ENCODE measurements at places on chromosomes 11 and 22.
A peak's percentile ranks its signal among the peaks of the same experiment; 100 is the strongest.

DNA sequence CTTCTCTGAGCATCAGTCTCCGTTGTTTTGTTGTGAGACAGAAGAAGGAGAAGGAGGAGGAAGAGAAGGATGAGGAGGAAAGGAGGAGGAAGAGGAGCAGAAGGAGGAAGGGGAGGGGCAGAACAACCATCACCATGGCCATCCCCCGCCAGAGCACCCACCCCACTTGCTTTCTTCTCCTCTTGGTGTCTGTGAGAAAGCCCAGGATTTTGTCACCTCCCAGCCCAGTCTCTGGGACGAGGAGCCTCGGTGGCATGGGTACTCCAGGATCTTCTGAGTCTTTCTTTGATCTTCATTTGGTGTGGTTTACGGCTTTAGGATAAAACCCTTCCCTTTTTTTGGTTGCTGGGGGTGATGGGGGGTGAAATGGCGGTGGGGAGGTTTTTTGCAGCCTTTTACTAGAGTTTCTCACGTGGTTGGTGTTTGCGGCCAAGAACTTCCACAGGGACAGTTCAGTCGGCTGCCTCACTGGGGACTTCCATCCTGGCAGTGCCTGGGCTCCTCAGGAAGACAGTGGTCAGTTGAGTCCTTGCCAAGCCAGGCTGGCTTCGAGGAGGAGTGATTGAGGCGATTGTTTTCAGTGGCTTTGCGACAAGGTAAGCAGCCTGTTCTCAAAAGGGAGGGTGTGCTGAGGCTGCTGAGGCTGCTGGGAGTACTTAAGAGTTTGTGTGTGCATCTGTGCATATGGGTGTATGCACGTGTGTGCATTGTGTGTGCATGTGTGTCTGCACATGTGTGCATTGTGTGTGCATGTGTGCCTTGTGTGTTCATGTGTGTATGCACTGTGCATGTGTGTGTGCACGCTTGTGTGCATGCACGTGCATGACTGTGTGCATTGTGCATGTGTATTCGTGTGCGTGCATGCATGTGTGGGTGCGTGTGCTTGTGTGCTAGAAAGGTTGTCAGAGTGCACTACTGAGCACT, 567.5 kb downstream of the TBC1D22A start:
- H3K27ac ChIP-seq: no peak overlapping the region
- H3K36me3 ChIP-seq: no peaks in the 10 kb centered on the region
- no peaks in the 10 kb centered on the region for H3K27me3 ChIP-seq

DNA sequence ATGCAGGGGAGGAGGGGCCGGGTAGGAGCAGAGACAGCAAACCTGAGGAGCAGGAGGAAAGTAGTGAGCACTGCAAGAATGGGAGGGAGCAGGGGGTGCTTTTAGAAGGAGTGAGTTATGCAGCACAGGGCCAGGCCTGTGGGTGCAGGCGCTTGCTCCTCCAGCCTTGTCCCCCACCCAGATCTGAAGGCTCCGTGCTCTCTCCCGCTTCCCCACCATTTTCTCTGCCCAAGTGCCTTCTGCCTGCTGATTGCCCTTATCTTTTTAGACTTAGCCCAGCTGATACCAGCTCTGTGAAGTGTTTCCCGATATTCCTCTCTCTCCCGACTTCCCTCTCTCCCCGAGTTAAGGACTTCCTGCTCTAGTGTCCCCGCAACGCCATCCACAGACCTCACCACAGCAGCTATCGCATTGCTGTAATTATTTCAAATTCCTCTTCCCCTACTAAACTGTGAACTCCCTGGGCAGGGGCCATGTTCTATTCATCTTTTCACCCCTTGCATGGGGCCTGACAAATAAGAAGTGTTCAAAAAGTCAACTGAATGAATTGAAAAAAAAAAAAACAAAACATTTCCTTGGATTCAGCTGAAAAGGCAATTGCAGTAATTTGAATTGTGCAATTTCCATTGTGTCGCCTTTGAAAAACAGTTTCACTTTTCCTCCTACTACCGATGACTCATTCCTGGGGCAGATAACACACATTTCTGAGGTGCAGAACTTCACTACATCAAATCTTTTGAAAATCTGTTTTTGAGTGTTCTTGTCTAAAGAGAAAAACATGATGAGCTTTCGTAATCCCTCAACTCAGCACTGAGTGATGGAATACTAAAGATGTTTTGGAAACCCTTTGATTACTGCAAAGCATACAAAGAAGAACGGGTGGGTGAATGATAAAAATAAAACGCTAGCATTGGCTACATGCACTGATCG, 69.7 kb upstream of the BMAL1 start:
- peak overlapping the region; percentile 77 for H3K4me3 ChIP-seq
- no peaks in the 10 kb centered on the region for H3K27me3 ChIP-seq
- no peaks in the 10 kb centered on the region for H3K36me3 ChIP-seq
- peaks cover 37% of the 10 kb centered on the region for H3K4me1 ChIP-seq
- peak overlapping the region; percentile 62 for H3K27ac ChIP-seq

- no peaks in the 10 kb centered on the region for H3K36me3 ChIP-seq
- DNase-seq: no peak
- no peak overlapping the region for H3K4me3 ChIP-seq
- peaks cover 13% of the 10 kb centered on the region for H3K4me1 ChIP-seq
- no peaks in the 10 kb centered on the region for H3K27me3 ChIP-seq
- H3K27ac ChIP-seq: no peak overlapping the region
These were observed 20.2 kb downstream of the IGLL5 start for GRCh38 chr22:22907551-22908494.

DNA sequence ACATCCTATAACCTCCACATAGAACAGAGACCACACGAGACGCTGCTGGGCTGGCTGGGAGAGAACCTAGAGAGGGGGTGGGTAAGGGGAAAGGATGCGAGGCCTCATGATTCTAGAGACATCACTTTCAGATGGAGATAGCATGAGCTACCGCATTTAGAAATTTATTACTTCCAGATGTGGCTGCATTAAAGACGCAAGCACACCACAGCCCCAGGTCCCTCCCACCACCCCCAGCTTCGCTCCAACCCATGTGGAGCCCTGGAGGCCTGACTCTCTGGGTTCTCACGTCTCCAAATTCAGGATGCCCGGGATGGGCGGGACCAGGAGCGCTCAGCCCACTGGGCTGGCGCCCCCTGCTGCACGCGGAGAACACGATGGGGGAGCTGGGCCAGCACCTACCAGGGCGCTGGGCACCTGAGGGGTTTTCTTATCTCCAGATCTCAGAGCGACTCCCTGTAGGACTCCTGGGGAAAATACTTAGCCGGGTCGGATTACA, 13.6 kb downstream of the MRPL21 start:
- no peak overlapping the region for H3K27ac ChIP-seq
- no peak overlapping the region for H3K4me3 ChIP-seq
- H3K4me1 ChIP-seq: no peaks in the 10 kb centered on the region
- H3K27me3 ChIP-seq: no peaks in the 10 kb centered on the region
- DNase-seq: no peak

GRCh38 chr11:11987503-11988022, 20.9 kb downstream of the DKK3 start:
- no peak for DNase-seq
- no peak overlapping the region for H3K4me3 ChIP-seq
- H3K27ac ChIP-seq: no peak overlapping the region
- H3K36me3 ChIP-seq: no peaks in the 10 kb centered on the region
- H3K4me1 ChIP-seq: no peaks in the 10 kb centered on the region

GRCh38 chr22:26168939-26169314, 335 bp upstream of the SEZ6L start:
- H3K27ac ChIP-seq: no peak overlapping the region
- DNase-seq: no peak
- peak overlapping the region; percentile 15 for H3K4me3 ChIP-seq
- H3K27me3 ChIP-seq: peaks cover 31% of the 10 kb centered on the region
- no peaks in the 10 kb centered on the region for H3K36me3 ChIP-seq

- no peak overlapping the region for H3K27ac ChIP-seq
- H3K36me3 ChIP-seq: no peaks in the 10 kb centered on the region
- no peak for DNase-seq
These were observed 79.2 kb upstream of the GRIK4 start for GRCh38 chr11:120432056-120433018.

Measured in CD14-positive monocyte (primary cell).